ENCODE measurements at places on chromosomes 5 and 9.

GRCh38 chr5:156036640-156037039, 290.3 kb upstream of the SGCD start:
- DNase-seq = no peak

DNA sequence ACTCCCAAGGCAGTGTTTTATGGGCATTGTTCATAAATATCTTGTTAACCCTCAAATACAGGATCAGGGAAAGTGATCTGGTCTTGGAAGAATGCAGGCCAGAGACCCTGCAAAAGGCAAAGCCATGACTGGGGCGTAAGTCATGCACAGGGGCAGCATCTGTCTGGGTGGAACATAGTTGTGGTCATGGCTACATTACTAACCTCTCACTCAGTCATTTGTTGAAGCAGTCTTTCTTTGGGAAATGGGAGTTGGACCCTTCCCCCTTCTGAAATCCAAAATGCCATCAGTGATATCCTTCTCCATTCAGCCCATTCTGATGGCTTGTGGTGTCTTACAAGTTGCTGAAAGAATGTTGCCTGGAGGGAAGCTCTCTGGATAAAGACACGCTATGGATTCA, 68.1 kb downstream of the GDNF start:
- DNase-seq = no peak

DNA sequence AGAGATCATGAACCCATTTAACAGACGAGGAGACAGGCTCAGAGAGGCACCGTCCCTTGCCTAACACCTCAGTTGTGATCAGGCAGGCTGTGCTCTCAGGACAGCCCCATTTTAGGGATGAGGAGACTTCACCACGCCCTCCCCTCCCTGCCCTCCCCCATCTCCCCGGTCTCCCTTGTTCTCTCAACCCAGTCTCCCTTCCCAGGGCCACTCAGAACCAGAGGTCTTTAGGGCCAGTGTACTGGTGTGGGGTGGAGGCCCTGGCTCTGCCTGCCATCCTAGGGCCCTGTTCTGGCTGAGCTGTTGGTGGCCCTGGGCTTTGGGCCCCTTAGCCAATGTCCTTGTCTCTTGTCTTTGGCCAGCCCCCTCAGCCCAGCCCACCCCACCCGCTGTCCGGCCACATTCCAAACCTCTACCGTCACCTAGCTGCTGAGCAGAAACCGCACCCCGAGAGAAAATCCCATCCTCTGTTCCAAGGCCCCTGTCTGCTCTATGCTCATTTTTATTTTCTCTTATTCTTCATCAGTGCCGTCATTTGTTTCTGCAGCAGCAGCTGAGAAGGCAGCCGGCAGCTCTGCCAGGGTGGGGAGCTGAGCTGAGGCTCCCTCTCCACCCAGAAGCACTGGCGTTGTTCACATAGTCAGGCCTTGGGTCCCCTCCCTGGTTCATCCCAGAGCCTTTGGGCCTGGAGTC, 33.9 kb downstream of the OLFML2A start:
- no peak for DNase-seq

GRCh38 chr5:131796793-131797693, at the start of gene FNIP1:
FNIP1 (minus strand) TSS chr5:131797017; CDS start chr5:131796921, 96 bp downstream.
- peak; percentile 39 for DNase-seq

DNA sequence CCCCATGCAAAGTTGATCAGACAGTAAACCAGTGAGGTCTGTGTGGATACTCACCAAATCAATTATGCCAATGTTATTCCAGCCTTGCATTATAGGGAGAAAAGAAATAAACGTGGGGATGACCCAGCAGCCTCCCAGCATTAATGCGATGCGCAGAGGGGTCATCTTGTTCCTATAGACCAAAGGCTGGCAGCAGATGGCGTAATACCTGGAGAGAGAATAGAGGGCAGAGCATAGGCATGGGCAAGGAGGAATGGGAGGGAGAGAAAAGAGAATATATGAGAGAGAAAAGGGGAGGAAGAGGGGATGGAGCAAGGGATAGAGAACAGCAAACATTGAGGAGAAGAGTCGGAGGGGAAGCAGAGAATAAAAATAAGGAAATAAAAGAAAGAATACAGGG, 131.2 kb downstream of the HTR4 start:
- DNase-seq = no peak

GRCh38 chr9:26271495-26272122, 593.4 kb upstream of the TUSC1 start:
- DNase-seq = no peak

DNA sequence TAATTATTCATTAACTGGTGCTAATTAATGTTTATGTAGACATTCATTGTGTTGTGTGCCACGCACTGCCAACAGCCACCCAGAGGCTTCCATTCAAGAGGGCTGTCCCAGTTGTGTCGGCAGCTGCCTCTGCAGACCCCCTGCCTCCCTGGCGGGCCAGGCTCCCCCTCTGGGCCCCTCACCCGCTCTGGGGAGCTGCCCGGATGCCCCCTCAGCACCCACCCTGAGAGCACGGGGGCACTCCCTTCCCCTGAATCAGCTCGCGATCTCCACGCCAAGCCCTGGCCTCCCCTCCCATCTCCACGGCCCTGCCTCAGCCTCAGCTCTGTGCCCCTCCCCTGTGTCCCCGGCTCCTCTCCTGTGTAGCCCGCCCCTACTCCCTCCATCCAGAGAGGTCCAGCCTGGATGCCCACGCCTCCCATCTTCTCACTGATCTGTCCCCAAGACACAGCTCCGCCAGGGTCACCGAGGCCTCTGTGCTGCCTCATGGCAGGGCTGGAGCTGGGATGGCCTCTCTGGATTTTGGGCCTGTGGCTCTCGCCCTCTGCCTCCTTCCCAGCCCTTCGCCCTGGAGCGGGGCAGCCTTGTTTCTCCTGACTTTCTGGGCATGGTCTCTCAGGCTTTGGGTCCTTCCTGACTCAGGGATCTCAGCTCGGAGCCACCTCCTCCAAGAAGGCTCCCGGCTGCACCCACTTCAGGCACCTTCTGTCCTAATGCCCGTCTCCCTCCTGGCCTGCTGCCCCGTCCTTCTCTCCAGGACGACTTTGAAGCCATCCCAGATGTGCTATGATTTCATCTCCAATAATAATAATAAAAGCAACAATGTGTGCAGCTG, 16.0 kb upstream of the SLC9A3 start:
- DNase-seq = no peak

DNA sequence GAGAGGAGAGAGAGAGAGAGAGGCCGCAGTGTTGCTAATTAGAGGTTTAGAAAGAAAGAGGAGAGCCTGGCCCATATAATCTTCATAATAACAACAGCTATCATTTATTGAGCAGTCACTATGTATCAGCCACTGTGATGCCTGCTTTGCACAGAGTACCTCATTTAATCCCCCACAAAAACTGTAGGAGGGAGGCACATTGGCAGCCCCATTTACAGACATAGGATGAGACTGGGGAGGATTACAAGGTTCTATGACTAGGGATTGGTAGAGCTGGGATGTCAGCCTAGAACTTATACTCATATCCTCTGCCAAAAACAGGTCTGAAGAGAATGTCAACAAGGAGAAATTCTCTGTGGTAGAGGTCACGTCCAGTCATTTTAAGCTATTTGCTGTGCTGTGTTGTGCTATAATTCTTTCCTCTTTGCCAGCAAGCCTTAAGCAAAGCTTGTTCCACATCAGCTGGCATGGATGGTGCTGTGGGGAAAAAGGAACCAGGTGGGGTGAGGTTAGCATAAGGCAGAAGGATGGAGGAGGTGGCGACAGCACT, 6.7 kb upstream of the GCNT4 start:
- no peak for DNase-seq

Data from SK-N-MC (cell line).